ENCODE measurements at places on chromosomes 5 and 9.

- no peak for DNase-seq
Observed at GRCh38 chr9:135392511-135392910, 87.1 kb upstream of the PPP1R26 start.

DNA sequence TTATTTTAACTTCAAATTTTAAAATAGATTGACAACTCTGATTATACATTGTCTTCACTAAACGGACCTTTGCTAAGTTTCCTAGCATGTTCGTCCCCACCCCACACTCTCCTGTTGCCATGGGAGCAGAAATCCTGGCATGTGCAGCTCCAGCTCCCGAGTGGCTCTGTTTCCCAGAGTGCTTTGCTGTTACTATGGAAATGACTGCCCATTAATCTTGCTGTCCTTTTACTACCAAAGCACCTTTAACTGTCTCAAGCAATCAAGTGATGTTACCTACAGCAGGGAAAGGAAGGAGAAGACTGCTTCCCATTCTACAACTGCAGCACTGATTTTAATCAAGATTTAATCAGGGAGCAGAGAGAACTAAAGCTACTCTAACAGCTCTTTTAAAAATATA, 212.0 kb upstream of the KIF2A start:
- peak; percentile 22 for DNase-seq

DNA sequence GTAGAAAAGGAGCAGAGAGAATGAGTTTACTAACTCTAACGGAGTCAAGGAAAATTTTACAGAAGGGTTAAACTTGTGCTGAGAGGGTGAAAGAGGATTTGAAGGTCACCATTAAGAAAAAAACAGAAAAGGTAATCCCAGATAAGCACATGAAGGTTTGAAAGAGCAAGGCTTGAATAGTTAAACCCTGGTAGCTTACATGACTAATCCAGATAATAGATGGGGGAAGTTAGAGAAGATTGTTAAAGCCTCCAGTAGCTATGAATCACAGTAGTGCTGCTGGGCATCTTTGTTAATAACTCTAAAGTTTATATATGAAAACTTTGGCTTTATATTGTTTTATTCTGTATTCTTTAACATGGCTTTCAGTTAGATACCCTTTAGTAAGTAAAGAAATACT, 354.5 kb upstream of the FTMT start:
- no peak for DNase-seq

- DNase-seq, result no peak
Observed at GRCh38 chr9:17876687-17877086, 297.8 kb downstream of the SH3GL2 start.
